Stimulated activated CD4-positive, alpha-beta T cell treated with anti-CD3 and anti-CD28 coated beads, Interleukin-1b, Interleukin-23, amount 100 ng/mL, for 1 hour (primary cell): ENCODE measurements at places on chromosomes 7 and 10.

DNA sequence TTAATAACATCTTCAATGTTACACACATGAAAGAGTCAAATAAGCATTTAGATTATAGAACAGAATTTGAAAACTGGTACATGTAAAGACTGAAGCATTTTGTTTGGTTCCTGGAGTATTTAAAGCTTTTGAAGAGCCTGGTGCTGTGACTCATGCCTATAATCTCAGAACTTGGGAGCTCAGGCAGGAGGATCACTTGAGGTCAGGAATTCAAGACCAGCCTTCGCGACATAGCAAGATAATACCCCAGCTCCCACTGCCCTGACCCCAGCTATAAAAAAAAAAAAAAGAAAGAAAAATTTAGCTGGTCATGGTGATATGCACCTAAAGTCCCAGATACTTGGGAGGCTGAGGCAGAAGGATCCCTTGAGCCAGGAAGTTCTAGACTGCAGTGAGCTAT lies 87.8 kb downstream of the HDAC9 start:
- DNase-seq, result no peak

DNA sequence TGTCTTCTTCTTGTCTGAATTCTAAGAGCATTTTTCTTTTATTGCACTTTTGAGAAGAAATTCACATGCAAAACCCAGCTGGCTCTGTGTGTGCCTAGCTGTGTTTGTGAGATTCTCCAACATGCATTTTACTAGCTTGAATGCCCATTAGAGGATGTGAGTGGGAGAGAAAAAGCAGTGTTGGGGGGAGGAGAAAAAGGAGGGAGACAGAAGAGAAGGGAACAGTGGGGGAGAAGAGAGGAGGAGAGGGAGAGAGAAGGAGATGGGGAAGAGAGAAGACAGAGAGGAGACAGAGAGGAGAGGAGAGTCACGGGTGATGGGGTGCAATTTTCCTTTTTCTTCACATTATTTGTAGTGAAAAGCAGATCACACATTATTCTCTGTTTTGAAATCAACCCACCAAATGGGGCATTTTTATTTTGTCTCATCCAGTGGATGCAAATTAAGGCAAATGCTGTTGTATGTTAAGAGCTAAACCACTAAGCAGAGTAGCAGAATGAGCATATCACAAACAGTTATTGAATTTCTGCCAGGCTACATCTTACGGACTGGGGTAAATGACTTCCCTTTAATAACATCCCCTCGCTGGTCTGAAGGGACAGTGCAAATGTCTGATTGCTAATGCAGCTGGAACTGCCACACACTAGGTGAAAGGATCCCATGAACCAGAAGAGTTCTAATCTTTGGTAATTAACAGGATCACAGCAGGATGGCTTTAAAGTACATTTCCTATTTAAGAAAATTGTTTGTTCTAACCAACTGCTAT lies 849 bp downstream of the LRRN3 start:
- DNase-seq, result no peak

DNA sequence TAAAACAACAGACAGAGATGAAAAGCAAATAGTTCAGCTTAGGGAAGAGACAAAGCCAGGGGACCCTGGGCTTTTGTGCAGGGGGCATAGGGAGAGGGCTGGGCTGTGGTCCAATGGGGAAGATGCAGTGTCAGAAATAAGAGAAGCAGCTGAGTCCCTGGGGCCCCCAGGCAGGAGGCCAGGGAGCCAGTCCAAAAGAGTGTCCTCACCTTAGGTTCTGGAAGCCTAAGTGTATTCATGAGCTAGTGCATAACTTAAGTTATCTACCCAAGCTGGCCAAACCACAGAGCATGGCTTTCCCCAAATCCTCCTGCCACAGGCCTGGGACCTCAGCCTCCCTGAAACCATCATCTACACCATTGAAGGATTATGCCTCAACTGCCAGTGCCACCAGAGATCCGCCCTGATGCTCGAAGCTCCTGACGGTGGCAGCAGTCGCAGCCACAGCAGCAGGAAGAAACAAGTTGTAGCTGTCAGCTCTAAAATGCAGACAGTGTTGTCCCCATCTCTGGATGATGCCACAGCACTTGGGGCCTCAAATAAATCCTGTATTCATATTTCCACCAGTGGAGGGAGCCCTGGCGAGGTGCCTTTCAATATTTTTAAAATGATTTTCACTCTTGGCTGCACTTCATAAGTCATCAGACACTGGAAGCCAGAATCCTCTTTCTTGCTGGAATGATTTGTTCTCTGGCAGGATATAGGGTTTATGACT lies 574.6 kb downstream of the GRID1 start:
- DNase-seq, result no peak

- DNase-seq, result no peak
Observed at GRCh38 chr10:110141871-110142635, 65.4 kb upstream of the MXI1 start.

DNA sequence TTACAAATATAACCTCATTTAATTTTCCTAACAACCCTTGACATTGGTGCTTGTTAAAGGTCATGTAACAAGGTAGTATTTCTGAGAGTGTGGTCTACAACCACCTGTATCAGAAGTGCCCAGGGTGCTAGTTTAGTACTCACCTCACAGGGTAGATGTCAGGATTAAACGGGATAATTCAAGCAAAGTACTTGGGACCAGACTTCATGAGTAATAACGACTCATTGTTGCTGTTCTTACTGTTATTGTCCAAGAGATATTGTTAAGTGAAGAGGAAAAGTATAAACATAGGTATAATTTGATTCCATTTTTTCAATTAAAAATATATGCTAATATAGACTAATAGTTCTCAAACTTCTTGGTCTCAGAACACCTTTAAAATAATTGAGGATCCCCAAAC lies 179.3 kb downstream of the WNT2 start:
- no peak for DNase-seq

DNA sequence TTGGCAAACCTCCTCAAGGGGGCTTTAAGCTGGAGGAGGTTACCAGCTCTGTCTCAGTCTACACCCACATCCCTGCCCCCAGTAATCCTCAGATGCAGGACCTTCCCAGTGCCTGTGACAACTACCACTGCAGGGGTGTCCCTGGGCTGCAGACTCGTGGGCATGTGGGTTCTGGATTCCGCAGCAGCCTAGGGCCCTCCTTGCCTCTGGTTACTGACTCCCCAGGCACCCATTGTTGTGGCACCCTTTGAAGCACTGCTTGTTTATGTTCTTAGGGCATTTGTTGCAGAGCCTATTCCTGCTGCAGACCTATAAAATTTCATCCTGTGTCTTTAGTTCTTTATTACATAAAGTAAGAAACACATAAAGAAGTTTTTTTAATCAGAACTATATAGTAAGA lies 51.1 kb upstream of the GJD4 start:
- DNase-seq, result no peak

DNA sequence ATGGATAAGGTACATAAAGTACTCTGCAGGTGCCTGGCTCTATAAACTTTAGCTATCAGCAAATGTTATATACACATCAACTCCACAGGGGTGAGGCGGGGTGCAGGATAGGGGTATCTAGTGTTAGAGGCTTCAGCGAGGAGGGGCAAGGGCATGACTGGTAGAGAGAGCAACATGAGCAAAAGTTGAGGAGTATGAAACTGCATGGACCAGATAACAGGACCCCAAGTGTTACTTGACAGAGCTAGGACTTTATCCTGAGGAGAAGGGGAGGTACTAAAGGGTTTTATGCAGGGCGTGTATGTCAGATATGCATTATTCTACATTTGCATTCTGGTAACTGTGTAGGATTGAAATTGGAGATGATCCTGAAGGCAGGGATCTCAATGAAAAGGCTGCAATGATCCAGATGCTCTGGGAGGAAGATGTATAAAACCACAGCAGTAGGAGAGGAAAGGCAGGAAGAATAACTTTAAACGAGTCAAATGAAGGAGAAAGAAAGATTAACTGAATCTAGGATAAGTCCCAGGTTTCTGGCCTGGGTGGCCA lies 109.8 kb upstream of the FAM133B start:
- no peak for DNase-seq

GRCh38 chr7:64787295-64787694 lies 6.9 kb upstream of the ZNF138 start:
- DNase-seq, result no peak

- DNase-seq, result no peak
Observed at GRCh38 chr10:59622320-59623132, 87.1 kb downstream of the SLC16A9 start.

DNA sequence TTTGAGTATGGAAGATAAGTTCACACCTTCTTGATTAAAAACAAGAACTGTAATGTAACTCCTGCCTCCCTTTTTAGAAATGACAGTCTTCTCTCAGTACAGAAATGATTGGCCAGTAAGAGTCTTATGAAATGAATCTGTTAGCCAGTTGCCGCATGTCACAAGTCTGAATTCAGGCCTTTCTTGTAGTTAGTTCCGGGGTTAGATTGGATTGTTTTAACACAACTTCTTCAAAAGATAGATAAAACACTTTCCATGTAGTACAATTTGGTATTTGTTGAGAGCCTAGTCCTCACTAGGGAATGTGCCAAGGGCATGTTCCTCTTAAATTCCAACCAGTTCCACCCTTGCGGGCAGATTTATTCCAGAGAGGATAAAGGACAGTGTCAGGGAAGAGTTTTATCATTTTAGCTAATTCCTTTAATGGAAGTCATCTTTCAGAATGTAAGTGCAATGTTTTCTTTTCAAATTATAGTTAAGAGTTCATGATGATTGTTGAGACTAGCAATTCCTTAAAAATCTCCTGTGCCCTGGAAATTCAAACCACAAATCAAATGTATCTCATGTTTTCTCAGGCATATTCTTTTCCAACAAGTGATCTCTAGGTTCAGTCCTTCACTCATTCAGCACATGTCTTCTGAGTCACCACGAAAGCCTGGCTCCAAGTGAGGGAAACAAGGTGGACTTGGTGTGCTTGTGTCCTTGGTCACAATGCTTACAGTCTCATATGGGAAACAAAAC lies 4.1 kb downstream of the FHIP2A start:
- DNase-seq, result no peak

- no peak for DNase-seq
Observed at GRCh38 chr10:86500846-86501245, 20.7 kb downstream of the WAPL start.

DNA sequence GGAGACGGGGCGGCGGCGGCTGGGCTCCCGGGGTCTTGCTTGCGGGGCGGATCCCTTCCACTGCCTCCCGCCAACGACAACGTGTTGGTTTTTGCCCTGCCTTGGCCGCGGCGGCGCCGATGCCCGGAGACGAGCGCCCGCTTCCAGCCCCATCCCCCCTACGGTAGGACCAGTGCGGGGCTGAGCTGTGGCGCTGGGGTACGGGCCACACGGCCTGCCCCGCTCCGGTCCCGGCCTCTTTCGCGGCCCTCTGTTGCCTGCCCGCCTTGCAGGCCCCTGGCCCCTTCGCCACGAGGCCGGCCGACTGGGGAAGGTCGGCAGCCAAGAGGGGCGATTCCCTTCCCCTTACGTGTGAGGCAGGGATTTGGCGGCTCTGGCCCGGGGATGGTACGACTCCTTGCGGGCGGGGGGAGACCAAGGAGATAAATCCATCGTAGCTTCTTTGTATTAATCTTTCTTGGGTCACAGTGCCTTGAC lies 488 bp downstream of the EIF4H start:
- DNase-seq, result no peak

GRCh38 chr10:100346351-100346764 lies 675 bp upstream of the SCD start:
- peak; percentile 21 for DNase-seq
